Germinal center (tissue), 1 donor: ENCODE measurements at places on chromosomes 1 and 21.

DNA sequence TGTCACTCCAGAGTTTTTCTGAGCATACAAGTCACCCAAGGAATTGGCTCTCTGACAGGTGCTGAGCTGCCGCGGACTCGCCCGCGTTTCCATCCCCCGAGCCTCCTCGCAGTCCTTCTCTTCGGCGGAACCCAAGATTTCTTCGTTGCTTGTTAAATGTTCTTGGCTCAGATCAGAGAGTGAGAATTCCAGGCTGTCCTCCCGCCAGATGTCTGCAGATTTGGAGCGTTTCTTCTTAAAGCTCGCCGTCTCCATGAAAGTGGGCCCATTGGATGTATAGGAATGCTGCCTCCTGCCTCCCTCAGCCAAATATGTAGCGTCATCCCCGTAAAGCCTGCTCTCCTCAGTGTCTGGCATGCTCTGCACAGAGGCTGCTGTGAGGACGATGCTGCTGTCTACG is 77.8 kb downstream of the TIAM1 start:
- DNase-seq = no peak

- no peak for DNase-seq
Observed at GRCh38 chr1:87575528-87575927, 246.8 kb downstream of the LMO4 start.

- no peak for DNase-seq
Observed at GRCh38 chr1:245183429-245183828, 28.6 kb downstream of the KIF26B start.

GRCh38 chr21:14560555-14560954 is 14.4 kb upstream of the SAMSN1 start:
- no peak for DNase-seq

DNA sequence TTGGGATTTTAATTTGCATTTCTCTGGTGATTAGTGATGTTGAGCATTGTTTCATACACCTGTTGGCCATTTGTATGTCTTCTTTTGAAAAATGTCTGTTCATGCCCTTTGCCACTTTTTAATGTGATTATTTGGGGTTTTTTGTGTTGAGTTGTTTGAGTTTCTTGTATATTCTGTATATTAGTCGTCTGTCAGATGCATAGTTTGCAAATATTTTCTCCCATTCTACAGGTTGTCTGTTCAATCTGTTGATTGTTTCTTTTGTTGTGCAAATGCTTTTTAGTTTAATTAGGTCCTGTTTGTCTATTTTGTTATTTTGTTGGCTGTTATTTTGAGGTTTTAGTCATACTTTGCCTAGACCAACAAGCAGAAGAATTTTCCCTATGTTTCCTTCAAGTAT is 164.0 kb upstream of the CXADR start:
- no peak for DNase-seq
